Stimulated activated CD8-positive, alpha-beta memory T cell treated with anti-CD3 and anti-CD28 coated beads, Interleukin-15, amount 100 ng/mL, for 1 hour (primary cell): ENCODE measurements at places on chromosomes 5 and 9.

DNA sequence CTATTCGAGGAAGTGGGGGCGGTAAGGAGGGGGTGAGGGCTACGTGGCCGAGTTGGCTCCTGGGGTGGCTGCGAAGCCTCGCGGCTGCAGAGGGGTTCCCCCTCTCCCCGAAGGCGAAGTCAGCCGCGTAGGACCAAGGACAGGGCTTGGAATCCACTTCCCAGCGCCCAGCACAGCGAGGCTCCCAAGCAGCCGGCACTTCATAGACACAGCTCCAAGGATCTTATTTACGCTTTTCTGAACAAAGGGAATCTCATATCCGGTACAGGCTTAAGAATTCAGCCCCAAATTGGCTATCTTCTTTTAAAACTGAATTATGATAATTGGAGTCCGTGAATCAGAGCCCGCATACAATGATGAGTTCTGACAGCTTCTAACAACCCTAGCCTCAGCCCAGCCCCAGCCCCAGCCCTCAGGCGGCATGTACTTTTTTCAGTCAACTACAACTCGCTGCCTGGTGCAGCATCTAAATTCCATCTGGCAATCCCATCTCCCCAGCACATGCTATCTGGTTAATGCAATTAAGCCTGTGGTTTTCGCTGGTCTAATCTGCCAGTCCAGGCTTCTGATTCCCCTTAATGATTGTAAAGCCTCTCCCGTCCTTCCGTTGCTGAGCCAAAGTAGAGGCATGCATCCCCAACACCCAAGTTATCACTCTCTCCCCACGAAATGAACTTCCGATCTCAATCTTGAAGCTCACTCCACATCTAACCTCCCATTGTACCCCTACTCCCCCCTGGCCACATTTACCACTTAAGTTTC lies 1.0 kb downstream of the ELAVL2 start:
- no peak for DNase-seq

- DNase-seq, result no peak
These were observed 20.0 kb downstream of the CCDC125 start for GRCh38 chr5:69312459-69313160.

DNA sequence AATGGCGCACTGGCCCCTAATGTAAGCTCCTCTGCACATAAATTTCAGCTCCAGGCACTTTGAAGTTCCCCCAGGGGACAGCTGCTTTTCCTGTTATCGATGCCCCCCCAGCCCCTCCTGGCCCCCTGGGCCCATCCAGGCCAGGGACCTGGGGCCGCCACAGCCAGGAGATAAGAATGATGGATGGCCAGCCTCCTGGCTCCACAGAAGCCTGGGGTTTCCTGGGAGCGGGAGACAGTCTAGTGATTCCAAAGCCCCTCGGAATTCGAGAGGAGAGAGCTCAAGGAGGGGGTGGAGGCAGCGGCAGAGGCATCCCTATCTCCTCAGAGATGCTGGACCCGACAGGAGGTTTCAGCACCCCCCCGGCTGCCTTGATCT lies 98.4 kb upstream of the HAND1 start:
- no peak for DNase-seq

DNA sequence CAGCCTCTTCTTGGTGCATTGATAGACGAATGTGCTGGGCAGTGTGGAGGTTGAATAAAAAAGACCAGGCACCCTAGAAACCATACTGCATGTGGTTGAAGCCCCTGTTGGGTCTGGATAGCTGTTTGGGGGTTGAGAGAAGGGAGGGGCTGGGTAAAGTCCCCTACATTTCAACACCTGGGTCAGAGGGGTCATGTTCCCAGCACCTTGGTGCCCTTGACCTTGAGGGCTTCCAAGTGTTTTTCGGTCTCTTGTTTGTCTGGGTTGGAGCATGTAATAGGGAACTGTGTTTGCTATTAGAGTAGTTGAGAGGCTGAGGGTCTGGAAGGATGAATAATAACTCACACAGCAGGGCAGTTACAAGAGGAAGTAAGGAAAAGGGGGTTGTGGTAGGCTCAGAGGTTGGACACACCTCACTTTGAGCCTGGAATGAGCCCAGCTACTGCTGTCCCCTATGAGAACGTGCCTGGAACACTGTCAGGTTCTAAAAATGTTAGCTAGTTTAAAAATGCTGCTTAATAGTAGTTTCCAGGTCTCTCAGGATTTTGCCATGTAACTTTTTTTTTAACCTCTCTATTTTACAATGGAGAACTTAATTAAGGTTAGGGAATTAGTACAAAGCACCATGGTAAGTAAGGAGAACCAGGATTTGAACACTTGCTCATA lies 155.2 kb upstream of the SPRY4 start:
- no peak for DNase-seq

DNA sequence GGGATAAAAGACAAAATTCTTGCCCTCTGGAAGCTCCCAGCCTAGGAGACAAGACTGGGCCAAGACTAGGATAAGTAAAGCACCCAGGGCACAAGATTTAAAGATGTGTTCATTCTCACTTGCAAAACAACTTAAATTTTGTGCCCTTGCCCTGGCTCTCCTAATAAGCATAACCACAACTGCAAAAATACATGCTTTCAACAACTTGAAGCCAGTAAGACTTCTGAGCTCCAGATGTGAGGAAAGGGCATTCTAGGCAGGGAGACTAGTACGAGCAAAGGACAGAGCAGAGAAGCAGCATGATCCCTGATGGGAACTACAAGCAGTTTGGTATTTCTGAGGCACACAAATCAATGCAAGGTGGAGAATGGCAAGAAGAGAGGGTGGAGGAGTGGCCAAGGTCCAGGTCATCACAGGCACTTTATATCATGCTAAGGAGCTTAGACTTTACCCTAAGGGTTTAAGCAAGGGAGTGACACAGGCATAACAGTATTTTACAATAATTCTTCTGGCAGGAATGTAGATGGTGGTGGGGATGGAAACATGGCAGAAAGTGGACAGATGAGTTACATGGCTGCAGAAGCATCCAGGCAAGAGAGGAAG lies 30.1 kb upstream of the SIL1 start:
- no peak for DNase-seq

- DNase-seq, result no peak
These were observed 21.4 kb upstream of the ALDOB start for GRCh38 chr9:101457003-101457402.

- no peak for DNase-seq
These were observed 47.3 kb downstream of the PRLR start for GRCh38 chr5:35182910-35183535.

GRCh38 chr9:82332018-82332773 lies 343.6 kb downstream of the SPATA31D1 start:
- DNase-seq, result no peak

DNA sequence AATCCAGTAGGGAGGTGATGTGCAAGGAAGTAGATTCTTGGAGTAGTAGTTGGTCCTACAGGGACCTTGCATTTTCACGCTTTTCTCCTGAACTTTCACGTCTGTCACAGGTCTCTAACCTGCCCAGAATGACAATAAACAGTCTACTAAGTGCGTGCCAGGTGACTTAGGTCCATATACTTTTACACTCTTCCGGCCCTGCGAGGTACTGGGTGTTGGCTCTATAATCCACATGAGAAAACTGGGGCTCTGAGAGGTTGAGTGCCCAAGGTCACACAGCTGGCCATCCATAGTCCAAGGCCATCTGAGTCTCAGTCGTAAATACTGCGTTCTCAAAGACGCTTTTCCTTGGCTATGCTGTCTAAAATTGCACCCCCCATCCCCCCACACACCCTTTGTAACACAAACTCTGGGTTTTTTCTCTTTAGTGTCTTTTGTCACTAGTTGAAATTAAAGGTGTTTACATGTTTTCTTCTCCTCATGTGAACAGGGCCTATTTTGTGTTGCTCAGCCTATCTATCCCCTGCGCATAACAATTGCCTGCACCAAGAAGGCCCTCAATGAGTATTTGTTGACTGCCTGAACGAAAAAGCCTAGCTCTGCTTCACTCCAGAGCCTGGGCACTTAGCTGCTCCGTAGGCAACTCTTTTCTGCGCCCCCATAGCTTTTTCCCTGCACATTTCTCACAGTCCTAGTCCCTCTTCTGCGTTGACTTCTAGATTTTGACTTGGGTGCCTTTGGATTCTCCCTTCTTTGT lies 943 bp downstream of the SFXN1 start:
- DNase-seq, result no peak

DNA sequence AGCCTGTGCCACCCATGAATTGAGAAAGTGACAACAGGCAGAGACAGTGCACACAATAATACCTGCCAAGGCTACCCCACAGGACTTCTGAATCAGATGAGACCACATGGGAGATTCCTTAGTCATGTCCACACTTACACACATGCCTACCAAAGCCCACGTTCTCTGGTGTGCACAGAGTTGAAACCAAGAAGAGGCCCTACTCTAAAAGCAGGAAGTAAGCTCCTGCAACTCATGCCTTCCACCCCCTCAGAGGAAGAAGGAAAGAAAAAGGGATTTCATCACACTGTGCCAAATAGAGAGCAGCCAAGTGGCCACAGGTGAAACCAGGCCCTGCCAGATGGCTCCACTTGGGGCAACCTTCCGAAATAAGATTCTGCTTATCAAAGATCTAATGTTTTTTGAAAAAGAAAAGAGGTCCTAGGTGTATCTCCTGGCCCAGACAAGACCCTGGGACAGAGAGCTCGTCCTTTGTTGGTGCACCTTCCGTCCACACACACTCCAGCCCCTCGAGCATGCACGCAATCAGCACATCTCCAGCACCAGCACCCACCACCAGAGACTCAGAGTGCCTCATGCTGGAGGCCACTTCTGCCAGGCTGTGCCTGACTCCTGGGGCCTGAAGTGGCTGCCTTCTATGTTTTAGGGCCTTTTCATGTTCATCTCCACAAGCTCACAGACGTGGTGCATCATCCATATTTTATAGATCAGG lies 114.6 kb upstream of the SPOCK1 start:
- no peak for DNase-seq

GRCh38 chr9:133437753-133438531 lies 15.8 kb downstream of the ADAMTS13 start:
- DNase-seq, result no peak

DNA sequence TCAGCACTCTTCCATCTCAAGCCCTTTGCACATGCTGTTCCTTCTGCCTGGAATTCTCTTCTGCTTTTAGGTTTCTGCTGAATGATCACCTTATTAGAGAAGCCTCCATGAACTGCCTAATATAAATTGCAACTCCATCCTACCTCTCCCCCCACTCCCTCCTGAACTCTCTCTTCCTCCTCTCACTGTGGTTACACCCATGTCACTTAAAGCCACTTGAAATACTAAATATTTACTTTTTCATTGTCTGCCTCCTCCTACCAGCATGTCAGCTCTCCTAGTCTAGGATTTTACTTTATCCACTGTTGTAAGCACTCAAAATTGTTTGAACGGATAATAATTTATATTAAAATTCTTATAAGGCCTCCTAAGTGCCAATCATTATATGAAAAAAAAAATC lies 43.8 kb downstream of the ACTL7B start:
- DNase-seq, result no peak
